ENCODE measurements at places on chromosomes 4 and X. TPM values are rescaled to one million over a fixed set of nuclear protein-coding genes. Genes with fewer than 3 reads are reported as not detected.

The MAOA gene
- 1.3 TPM for total RNA-seq

The STAG2 gene
- total RNA-seq, result 41.3 TPM

The APLN gene
- 0.85 TPM for total RNA-seq

The CPZ gene
- total RNA-seq, result 0.17 TPM

The MAGEC3 gene
- total RNA-seq, result not detected

The TSPAN7 gene
- 2.8 TPM for total RNA-seq

The STK32B gene
- 14.9 TPM for total RNA-seq

The SPATA4 gene
- total RNA-seq, result 0.12 TPM

The SSX4 gene
- total RNA-seq, result not detected

The WDR17 gene
- total RNA-seq, result 3.3 TPM

The GSX2 gene
- total RNA-seq, result not detected

The BEX1 gene
- total RNA-seq, result not detected

The EDA2R gene
- total RNA-seq, result 12.4 TPM

The PABPC4L gene
- total RNA-seq, result 0.05 TPM

The SH2D1A gene
- total RNA-seq, result not detected

The RAB40A gene
- not detected for total RNA-seq

The MAGEA4 gene
- not detected for total RNA-seq

The GAGE12J gene
- not detected for total RNA-seq

The CCKAR gene
- total RNA-seq, result not detected

The RASSF6 gene
- total RNA-seq, result 0.72 TPM

The FABP2 gene
- total RNA-seq, result not detected

The CXCL1 gene
- 6.0 TPM for total RNA-seq

The VCX3B gene
- not detected for total RNA-seq

The AWAT2 gene
- total RNA-seq, result not detected

The SATL1 gene
- not detected for total RNA-seq

The TRIM75 gene
- total RNA-seq, result not detected

The ZNF157 gene
- not detected for total RNA-seq

The CPE gene
- total RNA-seq, result 2.3 TPM

The PCDH18 gene
- not detected for total RNA-seq

The FOXR2 gene
- total RNA-seq, result not detected

The LDOC1 gene
- total RNA-seq, result 80.5 TPM

All from A549 treated with Mapracorat at 1 μM for 4 hours (cell line).